T-helper 17 cell (primary cell): ENCODE measurements at places on chromosomes 12 and 14. TPM values are rescaled to one million over a fixed set of nuclear protein-coding genes. Genes with fewer than 3 reads are reported as not detected.

- peaks cover 36% of the 10 kb centered on the region for H3K27me3 ChIP-seq
- H3K27ac ChIP-seq = no peak overlapping the region
- no peak overlapping the region for H3K4me3 ChIP-seq
Observed at GRCh38 chr14:30770376-30770775, 104.0 kb upstream of the COCH start.

DNA sequence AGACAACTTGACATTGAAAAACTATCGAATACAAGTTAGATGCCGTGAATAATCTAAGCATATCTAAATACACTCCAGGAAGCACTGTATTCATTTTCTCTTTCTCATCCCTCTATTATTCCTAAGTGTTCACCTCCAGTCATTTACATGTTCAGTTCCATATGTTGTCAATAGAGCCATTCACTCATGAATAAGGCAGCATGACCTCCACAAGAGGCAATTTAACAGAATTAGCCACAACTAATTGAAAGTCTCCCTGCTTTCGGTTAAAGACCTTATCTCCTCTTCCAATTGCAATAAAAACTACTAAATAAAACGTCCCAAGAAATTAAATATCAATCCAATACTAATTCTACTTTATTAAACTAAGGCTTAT lies 1.8 kb downstream of the LRIG3 start:
- no peak for DNase-seq
- no peaks in the 10 kb centered on the region for H3K4me1 ChIP-seq
- H3K27ac ChIP-seq = no peak overlapping the region
- no peak overlapping the region for H3K4me3 ChIP-seq

Gene PROX2
- not detected for total RNA-seq

DNA sequence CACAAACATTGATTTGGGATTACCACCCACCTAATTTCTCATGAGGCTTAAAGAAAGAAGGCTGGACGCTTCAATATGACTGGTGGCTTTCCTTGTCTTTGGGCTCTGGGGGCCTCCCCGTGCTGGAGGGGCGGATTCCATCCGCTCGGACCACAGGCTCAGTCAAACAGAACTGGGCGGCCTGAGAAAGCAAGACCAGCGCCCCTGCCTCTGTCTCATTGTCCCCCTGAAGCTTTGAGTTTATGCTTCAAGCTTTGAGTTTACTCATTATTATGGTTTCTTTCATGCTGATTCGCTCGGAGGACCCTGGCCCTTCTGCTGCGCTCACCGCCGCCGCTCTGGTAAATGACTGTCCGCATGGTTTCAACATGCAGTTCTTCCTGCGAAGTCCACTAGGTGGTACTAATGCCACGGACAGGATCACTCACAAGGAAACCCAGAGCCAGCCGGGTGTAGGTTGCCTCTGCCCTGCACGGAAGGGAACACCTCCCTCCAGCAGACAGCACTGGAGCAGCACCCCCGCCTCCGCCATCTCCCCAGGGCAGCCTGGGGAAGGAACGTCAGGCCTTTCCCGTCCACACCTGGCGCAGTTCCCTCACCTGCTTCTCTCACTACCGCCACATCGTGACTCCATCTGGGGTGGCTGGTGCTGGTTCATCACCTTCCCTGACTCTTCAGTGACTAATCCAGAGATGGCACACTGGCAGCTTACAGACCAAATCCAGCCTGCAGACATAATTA lies 13.2 kb upstream of the TIGAR start:
- peak overlapping the region; percentile 63 for H3K27ac ChIP-seq
- no peaks in the 10 kb centered on the region for H3K36me3 ChIP-seq
- H3K4me1 ChIP-seq = peaks cover 10% of the 10 kb centered on the region
- no peaks in the 10 kb centered on the region for H3K27me3 ChIP-seq
- no peak for DNase-seq

- no peaks in the 10 kb centered on the region for H3K27me3 ChIP-seq
- H3K4me1 ChIP-seq = no peaks in the 10 kb centered on the region
- no peaks in the 10 kb centered on the region for H3K36me3 ChIP-seq
- H3K27ac ChIP-seq = no peak overlapping the region
Observed at GRCh38 chr12:129662234-129662633, 241.6 kb downstream of the TMEM132D start.

Gene LRRK2
- total RNA-seq = 1.1 TPM
